ENCODE measurements at places on chromosomes 6 and 20. TPM values are rescaled to one million over a fixed set of nuclear protein-coding genes. Genes with fewer than 3 reads are reported as not detected.

SYNDIG1 gene
- total RNA-seq = 21.7 TPM

CDKAL1 gene
- total RNA-seq = 10.5 TPM

GRCh38 chr6:99031957-99032356, 84.2 kb upstream of the FBXL4 start:
- DNase-seq = no peak

- DNase-seq = no peak
These were observed 86.5 kb upstream of the MYL9 start for GRCh38 chr20:36454698-36455427.

- no peak for DNase-seq
These were observed 73.2 kb downstream of the GRM4 start for GRCh38 chr6:34072727-34073126.

DNA sequence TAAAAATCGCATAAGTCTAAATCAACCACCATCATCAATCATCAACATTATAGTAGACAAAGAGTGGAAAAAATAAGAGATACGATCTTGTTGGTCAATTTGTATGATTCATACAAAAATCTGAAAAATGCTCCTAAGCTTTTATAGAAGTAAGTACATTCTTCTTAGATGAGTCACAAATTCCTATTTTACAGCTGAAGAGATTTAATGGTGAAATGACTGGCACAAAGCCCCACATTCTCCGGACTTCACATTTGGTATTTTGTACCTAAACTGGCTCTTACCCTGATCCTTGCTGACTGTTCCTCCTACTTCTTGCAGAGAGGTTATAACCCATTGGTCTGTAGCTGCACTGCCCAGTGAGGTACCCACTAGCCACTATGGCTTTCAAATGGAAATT, 29.9 kb upstream of the PREP start:
- DNase-seq = no peak

GRCh38 chr20:63323357-63323981, 30.5 kb downstream of the COL20A1 start:
- DNase-seq = no peak

GRCh38 chr6:15775741-15776140, 112.9 kb upstream of the DTNBP1 start:
- DNase-seq = no peak

- DNase-seq = no peak
These were observed 154.1 kb downstream of the TMEM242 start for GRCh38 chr6:157169226-157169625.

GRCh38 chr20:12605751-12606150, 403.0 kb upstream of the SPTLC3 start:
- no peak for DNase-seq

- no peak for DNase-seq
These were observed 70.4 kb upstream of the VGLL2 start for GRCh38 chr6:117194978-117195377.
